ENCODE measurements at places on chromosomes 3 and 15.

DNA sequence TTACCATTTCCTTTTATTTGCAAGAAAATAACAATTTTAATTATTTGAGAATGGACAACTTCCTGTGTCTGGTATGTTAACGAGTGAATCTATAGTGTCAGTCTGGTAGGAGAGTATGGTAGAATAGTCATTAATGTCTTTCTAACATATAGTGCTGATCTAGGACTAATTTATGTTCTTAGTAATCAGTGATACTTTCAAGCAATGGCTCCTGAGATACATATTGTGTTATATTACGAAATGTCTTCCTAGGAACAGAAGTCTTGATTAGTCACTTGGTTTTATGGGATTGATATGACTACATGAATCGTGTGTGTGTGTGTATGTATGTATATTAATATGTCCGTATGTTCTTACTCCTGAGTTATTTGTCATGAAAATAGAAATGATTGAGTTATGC lies 66.6 kb upstream of the PAQR5 start:
- DNase-seq, result no peak

GRCh38 chr15:70882361-70882760 lies 9.9 kb downstream of the THAP10 start:
- no peak for DNase-seq

GRCh38 chr3:22392859-22393258 lies 641.8 kb upstream of the ZNF385D start:
- DNase-seq, result no peak

DNA sequence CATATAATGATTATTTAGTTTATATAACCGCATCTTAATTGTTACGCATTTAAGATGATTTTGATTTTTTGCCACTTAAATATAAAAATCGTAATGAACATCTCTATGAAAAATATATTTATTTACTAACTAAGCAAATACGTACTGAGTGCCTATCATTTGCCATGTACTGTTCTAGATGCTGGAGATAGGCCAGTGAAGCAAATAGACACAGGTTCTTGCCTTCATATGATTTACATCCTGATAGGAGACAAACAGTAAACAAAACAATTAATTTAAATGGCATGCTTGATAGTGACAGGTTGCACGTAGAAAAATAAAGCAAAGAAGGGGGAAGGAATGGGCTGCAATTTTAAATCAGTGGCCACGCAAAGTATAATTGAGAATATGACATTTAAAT lies 217.2 kb downstream of the KCNH8 start:
- no peak for DNase-seq

GRCh38 chr15:101470548-101471239 lies 18.8 kb downstream of the PCSK6 start:
- no peak for DNase-seq

DNA sequence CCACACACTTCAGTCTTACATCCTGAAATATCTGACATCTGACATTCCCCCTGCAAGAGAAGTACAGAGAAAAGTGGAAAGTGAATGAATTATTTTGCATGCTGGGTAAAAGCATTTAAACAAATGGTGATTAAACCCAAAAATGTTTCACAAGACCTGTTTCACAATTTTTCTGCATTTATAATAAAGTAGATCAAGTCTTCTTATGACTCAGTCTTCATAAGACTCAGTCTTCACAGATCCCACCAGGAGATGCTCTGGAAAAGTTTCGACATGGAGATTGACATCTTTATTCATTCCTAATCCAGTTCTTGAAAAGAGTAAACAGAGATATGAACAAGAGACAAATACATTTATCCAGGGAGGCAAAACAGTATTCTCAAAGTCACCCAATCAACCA lies 13.2 kb upstream of the EDC3 start:
- no peak for DNase-seq

- DNase-seq, result no peak
Observed at GRCh38 chr15:92633418-92633817, 22.2 kb downstream of the FAM174B start.

- DNase-seq, result no peak
Observed at GRCh38 chr3:25938566-25939325, 148.9 kb downstream of the OXSM start.

GRCh38 chr3:58419780-58420507 lies 13.7 kb downstream of the PDHB start:
- DNase-seq, result no peak

- DNase-seq, result no peak
Observed at GRCh38 chr3:12049675-12050074, 45.5 kb downstream of the SYN2 start.

DNA sequence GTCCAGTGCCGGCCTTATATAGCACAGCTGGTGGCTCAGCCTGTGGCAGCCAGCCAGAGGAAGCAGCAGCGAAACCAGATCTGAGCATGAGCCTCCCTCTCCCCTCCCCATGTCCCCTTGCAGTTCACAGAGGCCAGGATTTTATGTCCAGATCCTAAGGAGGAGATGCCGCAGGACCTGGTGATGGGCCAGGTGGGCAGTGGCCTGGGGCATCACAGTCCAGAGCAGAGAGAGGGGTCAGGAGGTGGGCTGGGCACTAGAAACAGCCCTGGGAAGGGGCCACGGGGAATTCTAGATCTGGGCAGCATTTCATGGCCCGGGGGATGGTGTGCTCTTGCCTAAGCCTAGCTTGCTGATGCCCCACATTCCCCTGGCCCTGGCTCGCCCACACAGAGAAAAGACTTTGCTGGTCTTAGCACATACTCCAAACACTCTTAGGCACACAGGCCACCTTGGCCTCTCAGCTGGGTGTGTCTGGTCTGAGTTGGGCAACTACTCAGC lies 259 bp upstream of the CILP start:
- no peak for DNase-seq

GRCh38 chr3:72077473-72078259 lies 292.7 kb upstream of the PROK2 start:
- no peak for DNase-seq

- DNase-seq, result no peak
Observed at GRCh38 chr15:101490408-101490891, 943 bp upstream of the PCSK6 start.

DNA sequence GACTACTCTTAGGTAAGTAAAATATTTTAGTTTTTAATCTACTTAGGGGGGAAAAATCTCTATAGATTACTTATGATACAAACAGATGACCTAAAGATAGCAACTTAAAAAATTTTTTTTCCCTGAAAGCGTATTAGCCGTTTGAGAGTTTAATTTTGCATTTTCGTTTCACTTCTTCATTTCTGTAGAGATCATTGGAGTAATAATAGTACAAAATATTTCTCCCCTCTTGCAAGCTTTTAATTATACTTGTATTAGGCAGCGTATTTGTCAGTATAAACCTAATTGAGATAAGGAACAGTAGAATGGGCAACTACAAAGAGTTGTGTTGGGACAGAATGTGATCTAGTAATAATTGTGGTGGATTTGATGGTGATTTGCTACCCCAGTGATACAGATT lies 10.3 kb downstream of the SKIL start:
- DNase-seq, result no peak

GRCh38 chr3:89628856-89629670 lies 521.6 kb downstream of the EPHA3 start:
- no peak for DNase-seq

DNA sequence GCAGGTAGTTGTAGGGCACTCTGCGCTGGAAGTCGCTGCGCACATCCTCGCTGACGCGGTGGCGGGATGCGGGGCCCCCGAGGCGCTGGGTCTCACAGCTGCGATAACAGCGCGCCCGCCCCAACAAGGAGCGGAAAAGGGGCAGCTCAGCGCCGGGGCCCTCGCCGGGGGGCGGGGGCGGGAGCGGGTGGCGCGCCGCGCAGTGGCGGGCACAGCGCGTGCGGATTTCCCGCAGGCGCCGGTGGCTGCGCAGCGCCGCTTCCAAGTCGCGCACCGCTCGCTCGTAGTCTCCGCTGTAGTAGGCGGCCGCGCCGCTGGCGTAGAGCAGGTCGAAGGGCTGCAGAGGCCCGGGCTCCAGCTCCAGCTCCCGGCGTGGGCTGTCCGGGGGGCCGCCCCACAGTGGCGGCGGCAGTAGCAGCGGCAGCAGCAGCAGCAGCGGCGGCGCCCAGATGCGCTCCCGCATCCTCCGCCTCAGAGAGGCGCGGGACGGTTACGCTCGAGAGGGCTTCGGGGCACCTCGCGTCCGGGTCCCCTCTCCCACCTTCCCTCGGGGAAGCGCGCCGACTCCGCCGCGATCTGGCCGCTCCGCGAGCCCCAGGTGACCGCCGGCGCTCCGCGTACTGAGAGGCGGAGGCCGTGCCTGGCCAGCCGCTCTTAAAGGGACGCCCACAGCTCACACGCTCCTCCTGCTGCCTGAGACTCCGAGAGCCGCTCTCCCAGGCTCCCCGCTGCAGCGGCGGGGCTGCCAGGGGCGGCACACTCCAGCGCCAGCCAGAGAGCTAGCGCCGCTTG lies at the start of gene P3H2:
Gene P3H2 (minus strand): TSS at position 629 of the 792 bp plus-strand sequence. CDS start 166 bp downstream, at position 463.
- no peak for DNase-seq

GRCh38 chr15:52220937-52221660 lies 29.9 kb upstream of the GNB5 start:
- no peak for DNase-seq

DNA sequence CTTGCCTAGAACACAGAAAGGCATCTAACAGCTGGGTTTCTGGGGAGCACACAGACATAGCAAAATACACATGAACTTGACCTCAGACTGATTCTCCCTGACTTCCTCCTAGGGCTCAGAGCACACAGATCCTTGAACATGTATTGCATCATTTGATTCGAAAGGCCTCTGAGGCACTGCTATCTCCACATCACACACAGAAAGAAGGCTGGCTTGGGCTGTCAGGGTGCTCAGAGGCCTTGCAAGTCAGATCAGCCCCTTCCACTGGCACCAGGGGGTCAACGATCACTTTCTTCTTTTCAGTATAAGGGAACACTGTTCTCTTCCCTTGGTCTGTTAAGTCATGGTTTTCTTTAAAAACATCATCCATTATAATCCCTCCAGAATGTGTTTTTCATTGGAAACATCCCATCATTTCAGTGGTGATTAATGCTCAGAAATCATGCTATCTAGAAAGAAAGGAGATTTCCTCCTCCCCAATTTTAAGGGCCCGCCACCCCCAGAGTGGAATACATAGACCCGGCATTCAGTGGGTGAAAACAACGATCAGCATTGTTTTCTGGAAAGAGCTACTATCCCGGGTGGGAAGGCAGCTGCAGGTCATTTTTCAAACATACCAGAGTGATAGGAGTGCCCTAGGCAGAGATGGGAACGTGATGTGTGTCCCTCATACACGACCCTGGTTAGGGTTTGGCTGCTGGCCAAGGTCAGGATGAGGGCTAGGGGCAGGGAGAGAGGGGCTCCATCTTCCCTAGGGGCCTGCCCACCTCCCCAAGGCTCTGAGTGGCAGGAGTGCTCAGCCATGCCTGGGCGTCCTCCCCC lies 253.3 kb upstream of the LYSMD4 start:
- no peak for DNase-seq

DNA sequence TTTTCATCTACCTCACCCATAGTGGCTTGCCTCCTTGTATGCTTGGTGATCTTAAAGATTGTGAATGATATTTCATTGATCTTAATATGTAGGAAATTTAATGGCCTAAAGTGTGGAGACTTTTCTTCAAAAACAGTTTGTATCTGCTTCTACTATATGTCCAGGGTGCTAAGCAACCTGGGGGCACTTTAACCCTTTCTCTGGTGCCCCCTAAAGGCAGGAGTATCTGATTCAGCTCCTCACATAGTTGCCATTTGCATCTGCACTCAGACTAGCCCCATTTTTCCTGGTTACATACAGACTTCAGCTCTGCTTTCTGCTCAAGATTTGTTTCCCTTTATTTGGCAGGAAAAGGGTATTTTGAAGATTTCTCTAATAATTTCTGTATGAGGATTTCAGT lies 5.2 kb upstream of the PFN2 start:
- DNase-seq, result no peak

GRCh38 chr3:119230745-119231144 lies 9.9 kb downstream of the B4GALT4 start:
- no peak for DNase-seq

- DNase-seq, result no peak
Observed at GRCh38 chr3:177946048-177946447, 590.2 kb upstream of the KCNMB2 start.

DNA sequence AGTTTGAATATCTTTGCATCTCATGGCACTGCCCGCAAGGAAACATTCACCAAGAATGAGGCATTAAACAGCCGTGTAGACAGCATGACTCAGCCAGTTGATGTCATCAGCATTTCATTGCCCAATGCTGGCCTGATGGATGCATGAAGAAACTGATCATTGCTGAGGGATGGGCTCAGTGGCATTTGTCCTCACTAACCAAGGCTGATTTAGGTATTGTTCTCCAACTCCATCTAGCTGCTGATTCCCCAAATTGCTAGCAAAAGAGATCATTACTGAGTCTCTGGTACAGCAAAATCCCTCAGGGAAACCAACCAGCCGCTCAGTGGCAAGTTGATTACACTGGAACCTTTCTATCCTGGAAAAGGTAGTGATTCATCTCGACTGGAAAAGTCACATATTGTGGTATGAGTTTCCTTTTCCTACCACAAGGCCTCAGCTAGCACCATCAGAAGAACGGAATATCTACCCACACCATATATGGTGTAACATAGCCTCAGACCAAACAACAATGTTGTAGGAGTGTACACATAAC lies 186.5 kb upstream of the GAP43 start:
- no peak for DNase-seq

DNA sequence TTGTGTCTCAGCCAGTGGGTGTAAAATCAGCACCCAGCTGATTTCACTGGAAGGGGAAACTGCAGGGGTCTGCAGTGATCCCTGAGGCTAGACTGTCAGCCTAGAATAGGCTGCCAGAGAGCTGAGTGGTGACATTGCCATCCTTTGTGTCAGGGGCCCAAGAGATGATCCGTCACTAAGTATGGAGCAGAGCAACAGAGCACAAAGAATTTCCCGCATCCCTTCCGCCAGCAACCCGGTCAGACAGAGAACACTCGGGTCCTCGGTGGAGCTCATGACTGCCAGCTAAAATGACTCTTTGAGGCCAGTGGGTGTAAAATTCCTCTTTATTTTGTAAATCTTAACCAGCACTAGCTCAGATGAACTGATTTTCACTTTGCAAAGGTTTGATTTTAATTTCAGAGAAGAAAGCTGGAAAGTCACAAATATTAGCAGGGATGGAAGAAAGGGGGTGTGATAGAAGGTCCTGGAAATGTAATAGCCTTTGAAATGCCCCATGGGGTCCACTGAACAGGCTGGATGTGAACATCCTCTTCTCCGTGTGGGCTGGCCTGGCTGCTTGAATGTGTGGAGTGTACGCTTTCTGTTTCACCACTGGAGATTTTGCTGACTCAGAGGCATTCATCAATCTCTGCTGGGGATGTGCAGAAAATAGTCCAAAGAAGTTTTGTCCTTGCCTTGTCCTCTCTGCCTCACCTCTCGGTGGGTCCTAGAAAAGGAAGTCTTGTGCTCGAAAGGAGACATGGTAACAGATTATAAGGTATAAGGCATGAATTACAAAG lies 138.8 kb downstream of the SV2B start:
- no peak for DNase-seq

GRCh38 chr3:15635121-15635661 lies 33.6 kb downstream of the BTD start:
- DNase-seq, result no peak

DNA sequence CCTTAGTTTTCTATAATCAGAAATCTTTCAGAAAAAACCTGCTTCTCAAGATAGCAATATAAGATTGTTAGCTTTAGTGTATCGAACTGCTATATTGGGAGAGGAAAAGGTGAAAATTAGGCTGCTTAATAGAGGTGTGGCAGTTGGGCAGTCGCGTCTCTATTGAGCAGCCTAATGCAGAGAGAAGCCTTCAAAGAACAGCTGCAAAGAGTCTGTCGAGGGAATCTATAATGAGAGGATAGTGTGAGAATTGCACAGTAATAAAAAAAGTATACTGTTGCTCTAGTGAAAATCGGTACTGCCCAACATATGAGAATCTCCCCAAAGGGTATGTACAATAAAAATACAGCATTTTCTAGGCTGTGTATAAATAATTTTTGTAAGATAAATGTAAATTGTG lies 184.4 kb downstream of the TCF12 start:
- no peak for DNase-seq
